ENCODE measurements at places on chromosomes 5 and 9.

- peak; percentile 49 for DNase-seq
These were observed 203.8 kb upstream of the RAI14 start for GRCh38 chr5:34452170-34452828.

DNA sequence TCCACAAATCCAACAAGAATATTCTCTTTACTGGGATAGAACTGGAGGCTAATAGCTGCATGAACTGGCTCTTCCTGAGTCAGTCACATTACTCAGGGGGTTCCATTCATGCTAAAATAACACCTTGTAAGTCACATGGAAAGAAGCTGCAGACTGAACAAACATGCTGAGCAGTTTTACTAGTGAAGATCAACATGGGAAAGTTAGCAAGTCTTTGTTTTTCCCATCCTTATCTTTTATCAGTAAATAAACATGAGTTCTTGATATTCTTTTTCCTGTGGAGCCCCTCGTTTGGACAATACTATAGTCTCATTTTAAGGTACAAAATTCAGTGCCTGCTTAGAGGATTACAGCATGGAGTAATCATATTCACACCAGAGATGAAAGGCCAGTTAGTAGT is 43.7 kb upstream of the TEK start:
- DNase-seq, result no peak

DNA sequence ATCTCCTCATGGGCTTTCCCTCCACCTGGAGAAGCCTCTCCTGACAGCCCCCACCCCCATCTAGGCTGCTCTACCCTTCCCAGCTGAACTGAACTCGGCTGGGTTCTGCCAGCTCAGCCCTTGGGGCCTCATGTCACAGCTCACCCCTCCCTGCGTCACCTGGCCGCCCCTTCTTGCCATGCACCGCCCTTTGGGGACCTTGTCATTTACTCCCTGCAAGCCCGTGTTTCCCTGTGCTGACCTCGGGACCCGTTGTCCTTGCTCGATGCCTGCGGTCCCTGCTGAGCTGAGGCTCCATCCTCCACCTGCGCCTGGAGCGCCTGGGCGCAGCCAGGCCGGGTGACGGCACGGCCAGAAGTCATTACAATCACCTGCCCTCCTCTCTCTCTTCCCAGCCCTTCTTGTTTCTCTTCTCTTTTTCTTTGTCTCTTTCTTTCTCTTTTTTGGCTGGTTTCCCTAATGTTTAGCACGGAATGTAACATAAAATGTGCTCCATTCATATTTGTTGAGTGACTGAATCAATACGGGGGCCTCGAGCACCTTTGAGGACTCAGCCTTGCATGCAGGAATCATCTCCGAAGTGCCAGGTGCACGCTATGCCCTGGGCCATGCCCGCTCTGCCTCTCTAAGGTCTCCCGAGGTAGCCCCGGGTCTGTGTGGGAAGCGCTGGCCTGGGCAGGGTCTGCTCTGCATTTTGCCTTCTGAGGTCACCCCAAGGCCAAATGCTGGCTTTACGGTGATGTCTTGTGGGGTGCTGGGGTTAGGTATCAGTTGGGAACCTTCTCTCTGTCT is 48.1 kb upstream of the COL5A1 start:
- DNase-seq, result peak; percentile 61

GRCh38 chr9:134724912-134725604 is 83.5 kb downstream of the COL5A1 start:
- DNase-seq, result no peak

DNA sequence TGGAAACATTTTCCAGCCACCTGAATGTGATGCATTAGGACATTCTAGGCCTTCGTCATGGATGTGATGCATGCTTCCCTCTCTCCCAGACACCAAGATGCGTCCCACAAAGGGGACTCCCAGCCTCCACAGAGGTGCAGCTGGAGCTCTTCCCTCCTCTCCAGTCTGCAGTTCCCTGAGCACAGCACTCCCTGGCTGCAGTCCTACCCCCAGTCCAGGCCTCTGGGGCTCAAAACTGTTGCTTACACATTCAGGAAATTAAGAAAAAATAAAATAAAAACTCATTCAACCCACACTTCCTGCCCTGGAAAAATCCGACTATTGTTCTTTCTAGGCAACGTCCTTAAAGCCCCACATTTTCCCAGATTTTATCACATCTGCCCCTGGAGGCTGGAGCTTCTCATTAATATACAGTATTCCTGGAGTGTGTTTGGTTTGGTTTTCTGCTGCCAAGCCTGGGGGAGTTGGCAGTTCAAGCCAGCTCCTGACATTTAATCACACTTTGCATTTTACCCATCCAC is 78.4 kb upstream of the ICE1 start:
- no peak for DNase-seq

DNA sequence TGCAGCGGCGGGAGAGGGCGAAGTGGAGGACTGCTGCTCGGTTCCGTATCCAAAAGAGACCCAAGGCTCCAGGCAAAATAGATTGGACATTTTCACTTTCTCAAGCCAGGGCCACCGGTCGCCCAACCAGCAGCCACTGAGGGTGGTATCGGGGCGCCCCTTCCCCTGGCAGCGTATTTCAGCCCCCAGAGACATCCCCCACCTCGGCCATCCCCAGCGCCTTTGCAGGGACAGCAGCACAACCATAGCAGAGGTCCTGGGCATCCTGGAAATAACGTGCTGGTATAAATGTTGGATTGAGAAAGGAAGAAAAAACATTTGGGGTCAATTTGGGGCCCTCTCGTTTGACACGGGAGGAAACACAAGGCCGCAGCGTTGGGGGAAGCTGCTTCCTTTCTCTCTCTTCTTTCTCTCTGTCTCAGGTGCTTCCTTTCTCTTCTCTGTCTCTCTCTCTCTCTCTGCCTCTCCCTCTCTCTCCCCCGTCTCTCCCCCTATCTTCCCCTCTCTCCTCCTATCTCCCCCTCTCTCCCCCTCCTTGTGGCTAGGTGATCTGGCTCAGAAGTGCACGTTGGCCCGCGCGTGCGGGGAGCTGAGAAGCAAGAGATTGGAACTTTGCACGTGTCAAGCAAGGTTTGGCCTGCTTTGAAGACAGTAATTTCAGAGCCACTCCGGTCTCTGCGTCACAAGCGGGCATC is 624 bp upstream of the RETREG1 start:
- no peak for DNase-seq

DNA sequence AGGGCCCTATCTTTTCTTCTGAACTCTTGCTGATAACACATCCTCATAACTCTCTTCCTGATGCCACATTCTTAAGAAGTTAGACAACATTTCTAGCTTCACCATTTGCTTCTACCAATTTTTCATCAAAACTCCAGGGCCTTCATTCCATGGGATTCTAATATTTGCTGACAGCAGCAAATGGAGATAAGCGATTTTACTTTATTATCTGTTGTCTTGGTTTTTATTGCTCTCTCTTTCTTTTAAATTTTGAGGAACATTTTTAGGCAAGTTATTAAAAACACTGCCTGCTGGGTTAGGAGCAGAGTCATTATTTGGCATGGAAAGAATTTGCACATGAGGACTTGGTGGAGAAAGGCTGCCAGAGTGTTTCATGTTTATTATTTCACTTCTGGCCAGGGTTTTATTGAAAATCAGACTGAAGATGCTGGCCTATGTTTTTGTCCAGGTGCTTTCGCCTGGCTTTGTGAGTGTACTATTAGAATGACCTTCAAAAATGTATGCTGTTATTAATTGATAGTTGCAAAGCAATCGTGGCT is 27.7 kb downstream of the NSG2 start:
- DNase-seq, result no peak

DNA sequence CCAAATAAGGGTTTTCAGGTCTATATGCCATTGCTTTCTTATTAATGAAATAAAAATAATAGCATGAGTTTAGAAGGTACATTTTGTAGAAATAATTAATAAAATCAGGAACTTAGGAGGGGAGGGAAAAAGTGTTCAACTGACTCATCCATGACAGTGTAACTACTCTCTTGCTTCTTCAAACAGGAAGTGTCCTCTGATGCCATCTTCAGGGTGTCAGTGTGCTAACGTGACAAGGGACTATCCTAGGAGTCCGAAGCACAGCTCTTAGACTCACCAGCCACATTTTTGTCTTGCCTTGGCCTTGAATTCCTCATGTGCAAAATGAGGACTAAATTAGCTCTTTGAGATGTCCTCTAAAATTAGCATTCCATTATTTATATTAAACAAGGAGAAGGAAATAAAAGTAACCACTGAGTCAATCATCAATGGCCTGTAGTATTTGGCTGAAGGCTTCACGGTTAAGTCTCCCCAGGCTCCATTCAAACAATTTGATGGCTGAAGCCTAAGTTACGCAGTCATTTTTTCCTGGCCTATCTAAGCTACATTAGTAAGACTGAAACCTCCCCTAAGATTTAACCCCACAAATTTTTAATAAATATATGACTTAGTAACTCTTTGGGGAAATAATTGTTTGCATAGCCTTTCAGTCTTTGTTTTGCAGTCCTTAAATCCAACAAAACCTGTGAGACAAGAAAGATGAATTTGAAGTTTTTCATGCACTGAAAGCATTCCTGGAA is 151.1 kb downstream of the ARL15 start:
- DNase-seq, result peak; percentile 41

GRCh38 chr5:154181161-154181560 is 9.4 kb upstream of the GALNT10 start:
- DNase-seq, result no peak

GRCh38 chr5:73380710-73381589 is 67.6 kb downstream of the FOXD1 start:
- DNase-seq, result no peak

DNA sequence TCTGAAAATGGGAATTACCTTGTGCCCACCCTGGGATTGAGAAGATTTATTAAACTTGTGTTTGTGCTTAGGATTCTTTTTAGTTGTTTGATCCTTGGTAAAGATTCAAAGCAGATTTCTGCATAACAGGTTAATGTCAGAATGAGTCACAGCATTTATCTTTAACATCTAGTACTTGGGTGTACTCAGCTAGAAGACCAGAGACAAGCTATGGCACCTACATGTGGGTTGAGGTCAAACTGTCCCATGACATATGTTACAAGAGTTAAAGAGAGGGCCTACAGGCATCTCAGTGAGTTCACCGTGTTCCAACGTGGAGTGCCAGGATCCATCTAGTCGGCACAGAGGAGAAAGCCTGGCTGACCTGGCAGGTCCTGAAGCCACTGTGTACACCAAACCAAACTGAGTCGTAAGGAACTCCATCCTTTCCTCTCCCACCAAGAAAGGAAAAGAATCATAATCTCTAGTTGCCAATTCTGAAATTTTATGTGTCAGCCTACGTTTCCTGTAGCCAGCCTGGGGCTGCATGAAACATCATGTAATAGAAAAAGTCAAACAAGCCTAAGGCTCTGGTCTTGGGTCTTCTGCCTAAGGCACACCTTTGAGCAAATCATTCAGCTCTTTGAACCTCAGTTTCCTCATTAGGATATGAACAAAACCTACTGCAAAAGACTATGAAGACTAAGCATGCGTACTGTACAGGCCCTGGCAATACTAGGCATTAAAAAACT is 73.7 kb downstream of the RCL1 start:
- no peak for DNase-seq

GRCh38 chr5:174317256-174317894 is 271.9 kb downstream of the NSG2 start:
- peak; percentile 58 for DNase-seq

- DNase-seq, result no peak
These were observed 87.2 kb downstream of the GLIS3 start for GRCh38 chr9:4212661-4213060.

GRCh38 chr9:87259543-87260518 is 237.8 kb upstream of the DAPK1 start:
- peak; percentile 80 for DNase-seq

DNA sequence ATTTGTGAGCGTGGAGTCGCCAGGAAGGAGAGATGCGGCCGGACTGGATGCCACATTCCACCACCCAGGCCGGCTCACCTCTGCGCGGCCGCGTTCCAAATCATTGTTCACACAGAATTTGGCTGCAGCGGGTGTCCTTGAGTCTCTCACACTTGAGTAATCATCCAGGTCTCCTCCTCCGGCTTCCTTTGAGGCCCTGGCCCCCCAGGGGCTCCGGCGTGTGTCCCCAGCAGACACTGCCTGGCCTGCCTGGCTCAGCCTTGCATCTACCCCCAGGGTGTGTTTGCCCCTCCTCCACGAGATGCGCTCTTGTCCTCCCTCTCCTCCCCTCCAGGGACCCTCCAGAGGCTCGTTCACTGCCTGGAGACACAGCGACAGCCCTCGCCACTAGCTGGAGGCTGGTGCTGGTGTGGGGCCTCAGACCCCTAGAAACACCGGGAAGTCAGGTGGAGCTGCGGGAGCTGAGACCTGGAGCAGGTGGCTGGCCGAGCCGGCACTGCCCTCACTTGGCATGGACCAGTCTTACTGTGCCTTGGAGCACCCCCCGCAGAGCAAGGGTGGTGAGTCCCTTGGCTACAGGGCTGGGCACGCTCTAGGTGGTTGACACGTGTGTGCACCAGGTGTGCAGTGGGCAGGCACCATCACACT is 7.0 kb upstream of the SLC9A3 start:
- no peak for DNase-seq

- DNase-seq, result peak; percentile 88
These were observed 51.7 kb downstream of the CCNH start for GRCh38 chr5:87361031-87361445.

GRCh38 chr5:134131578-134132350 is 17.3 kb downstream of the TCF7 start:
- DNase-seq, result no peak

- no peak for DNase-seq
These were observed 20.5 kb upstream of the MEGF9 start for GRCh38 chr9:120734607-120735410.

DNA sequence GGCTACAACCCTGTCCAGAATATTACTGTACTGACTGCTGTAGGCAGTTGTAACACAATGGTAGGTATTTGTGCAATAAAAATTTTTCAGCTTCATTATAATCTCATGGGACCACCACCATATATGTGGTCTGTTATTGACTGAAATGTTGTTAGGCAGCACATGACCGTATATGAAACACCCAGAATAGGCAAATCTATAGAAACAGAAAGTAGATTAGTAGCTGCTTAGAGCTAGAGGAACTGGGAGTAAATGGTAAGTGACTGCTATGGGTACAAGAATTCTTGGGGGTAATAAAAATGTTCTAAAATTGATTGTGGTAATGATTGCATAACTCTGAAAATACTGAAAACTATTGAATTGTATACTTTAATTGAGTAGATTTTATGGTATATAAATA is 185.7 kb downstream of the ESM1 start:
- no peak for DNase-seq

DNA sequence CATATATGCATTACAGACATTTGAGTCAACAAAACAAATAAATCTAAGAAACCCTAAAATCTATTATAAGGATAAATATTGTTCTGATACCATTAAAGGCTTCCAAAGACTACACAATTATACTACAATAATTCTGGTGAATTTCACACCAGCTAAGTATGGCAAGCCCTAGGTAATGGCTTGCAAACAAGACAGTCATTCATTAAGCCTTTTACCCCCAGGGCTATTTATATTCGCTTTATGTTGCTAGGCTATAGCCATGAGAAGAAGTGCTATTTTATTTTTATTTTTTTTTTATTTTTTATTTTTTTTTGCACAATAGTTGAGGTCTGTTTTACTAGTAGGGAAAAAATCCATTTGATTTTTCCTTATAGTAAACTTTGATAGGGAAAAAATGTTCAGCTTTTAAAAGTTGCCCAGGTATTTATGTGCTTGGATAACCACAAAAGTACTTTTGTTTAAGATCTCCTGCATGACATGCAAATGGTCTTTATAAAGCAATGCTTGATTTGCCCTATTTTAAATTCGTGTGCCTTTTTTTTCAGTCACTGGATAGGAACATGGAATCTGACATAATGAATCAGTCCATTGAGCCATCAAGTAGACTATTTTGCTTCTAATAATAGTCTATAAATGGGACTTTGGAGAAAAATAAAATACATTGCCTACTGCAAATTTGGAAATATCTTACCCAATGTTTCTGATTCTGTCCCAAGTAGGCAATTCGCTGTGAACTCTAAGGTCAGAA is 946.3 kb upstream of the COX7C start:
- DNase-seq, result no peak

- no peak for DNase-seq
These were observed 593.9 kb upstream of the GRAMD2B start for GRCh38 chr5:125829349-125829748.
